ENCODE measurements at places on chromosomes 1 and 21.

GRCh38 chr21:17435565-17436543 lies 77.0 kb upstream of the CXADR start:
- no peak for DNase-seq

GRCh38 chr1:54254055-54254454 lies 54.1 kb downstream of the MRPL37 start:
- DNase-seq: no peak

GRCh38 chr1:223873044-223873443 lies 27.3 kb upstream of the TP53BP2 start:
- DNase-seq: no peak

DNA sequence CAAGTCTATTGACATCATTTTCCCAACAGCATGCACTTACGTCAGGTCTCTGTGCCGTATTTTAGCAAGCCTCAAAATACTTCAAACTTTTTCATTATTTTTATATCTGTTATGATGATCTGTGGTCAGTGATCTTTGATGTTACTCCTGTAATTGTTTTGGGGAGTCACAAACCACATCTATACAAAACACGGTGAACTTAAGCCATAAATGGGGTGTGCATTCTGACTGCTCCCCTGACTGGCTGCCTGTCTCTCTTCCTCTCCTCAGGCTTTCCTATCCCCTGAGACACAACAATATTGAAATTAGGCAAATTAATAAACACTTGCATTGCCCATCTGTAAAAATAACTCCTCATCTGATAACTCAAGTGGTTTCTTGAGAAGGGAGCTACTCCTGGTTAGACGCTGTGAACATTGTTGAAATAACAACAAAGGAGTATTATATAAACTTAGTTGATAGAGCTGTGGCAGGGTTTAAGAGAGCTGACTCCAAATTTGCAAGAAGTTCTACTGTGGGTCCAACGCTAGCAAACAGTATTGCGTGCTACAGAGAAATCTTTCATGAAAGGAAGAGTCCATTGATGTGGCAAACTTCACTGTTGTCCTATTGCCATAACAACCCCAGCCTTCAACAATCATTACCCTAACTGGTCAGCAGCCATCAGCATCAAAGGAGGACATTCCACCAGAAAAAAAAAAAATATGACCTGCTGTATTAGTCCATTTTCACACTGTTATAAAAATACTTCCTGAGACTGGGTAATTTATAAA lies 105.8 kb upstream of the DSCAM start:
- DNase-seq: no peak

GRCh38 chr1:29602203-29602602 lies 365.9 kb downstream of the PTPRU start:
- no peak for DNase-seq

- no peak for DNase-seq
Observed at GRCh38 chr1:91499904-91500755, 521 bp upstream of the CDC7 start.

- DNase-seq: no peak
Observed at GRCh38 chr1:192968323-192968722, 90.8 kb downstream of the UCHL5 start.

DNA sequence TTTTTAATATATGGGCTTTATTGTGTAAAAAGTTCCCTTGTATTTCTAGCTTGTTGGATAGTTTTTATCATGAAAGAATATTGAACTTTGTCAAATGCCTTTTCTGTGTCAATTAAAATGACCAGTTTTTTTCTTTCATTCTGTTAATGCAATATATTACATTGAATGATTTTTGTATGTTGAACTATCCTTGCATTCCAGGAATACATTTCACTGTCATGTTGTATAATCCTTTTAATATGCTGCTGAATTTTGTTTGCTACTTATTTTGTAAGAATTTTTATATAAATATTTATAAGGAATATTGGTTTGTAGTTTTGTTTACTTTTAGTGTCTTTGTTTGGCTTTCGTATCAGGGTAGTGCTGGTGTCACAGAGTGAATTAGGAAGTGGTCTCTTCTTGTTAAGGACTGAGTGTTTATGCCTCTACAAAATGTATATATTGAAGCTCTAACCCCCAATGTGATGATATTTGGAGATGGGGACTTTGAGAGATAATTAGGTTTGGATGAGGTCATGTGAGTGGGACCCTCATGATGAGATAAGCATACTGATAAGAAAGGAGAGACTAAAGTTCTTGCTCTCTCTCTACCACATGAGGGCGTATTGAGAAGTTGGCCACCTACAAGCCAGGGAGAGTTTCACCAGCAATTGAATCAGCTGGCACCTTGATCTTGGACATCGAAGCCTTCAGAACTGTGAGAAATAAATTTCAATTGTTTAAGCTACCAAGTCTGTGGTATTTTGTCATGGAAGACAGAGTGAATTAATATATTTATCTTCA lies 12.0 kb upstream of the SLAMF6 start:
- no peak for DNase-seq

DNA sequence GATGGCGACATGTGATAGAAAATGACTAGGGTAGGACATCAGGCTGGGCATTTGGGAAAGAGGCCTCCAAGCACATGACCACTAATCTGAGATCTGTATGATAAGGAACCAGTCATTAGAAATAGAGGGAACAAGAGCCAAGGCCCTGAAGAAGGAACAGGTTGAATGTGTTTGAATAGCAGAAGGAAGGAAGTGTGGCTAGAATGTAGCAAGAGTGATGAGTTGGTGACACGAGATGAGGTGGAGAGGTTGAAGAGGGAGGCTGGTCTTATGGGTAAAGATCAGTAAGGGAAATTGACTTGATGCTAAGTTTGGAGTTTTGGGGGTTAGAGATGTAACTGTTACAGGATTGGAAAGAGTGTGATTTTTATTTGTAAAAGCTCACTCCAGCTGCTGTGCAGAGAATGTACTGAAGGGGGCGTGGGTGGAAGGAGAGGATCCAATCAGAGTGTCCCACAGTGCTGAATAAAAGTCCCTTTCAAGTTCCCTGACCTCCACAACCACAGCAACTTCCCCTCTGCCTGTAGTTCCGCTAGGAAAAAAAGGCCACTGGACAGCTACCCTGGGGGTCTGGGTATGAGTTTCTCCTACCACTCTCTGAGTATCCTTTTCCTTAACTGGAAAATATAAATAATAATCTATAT lies 295.0 kb downstream of the OMA1 start:
- DNase-seq: no peak

- peak; percentile 63 for DNase-seq
Observed at GRCh38 chr1:155320661-155321617, at the start of gene RUSC1. Gene RUSC1 (plus strand): TSS chr1:155320894. CDS start chr1:155321774, 880 bp downstream.

DNA sequence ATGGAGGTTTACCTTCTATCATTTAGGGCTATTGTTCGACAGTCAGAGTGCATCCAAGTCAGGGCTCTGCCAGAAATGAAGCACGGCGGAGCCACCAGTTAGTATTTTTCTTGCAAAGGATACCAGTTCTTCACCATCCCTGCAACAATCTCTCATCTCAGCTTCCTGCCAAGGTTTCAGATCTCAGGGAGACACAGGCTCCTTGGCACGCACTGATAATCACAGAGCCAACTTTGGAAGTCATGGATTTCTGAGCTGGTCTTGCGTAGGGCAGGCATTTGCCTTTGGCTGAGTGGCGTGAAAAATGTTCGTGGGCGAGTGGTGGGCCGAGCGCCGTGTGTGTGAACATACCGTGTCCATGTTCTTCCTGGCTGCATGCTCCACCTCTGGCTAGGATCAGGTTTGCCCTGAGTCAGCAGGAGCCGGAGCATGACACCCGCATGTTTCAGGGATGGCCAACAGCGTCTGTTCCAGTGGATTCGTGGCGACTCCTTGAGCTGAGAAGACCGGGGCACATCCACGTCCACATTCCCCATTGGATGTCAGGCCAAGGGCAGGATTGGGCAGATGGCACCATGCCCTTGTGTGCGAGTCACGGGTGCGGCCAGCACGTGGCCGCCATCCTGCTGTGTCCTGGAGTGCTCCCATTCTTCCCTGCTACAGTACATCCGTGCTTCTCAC lies 118.5 kb upstream of the C1orf174 start:
- DNase-seq: no peak

- no peak for DNase-seq
Observed at GRCh38 chr21:44789880-44790279, 11.7 kb downstream of the UBE2G2 start.

DNA sequence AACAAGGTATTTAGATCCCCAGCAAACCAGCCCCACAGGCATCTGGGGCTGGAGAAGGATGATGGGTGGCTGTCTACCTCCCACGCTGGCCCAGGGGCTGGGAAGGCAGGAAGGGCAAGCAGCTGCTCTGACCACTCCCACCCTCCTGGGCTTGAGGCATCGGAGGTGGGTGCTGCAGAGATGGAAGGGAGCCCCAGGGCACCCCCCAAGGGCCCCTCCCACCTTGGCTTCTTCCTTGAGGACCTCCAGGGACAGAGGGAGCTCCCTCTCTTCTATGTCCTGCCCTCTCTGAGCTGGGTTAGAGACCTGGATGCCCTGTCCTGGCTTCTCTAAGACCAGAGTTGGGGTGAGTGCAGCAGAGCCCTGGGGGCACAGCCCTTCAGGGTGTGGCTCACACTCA lies 3.1 kb downstream of the CD52 start:
- no peak for DNase-seq

GRCh38 chr1:154810571-154810970 lies 59.5 kb downstream of the KCNN3 start:
- DNase-seq: no peak

GRCh38 chr1:7524341-7525337 lies 246.5 kb upstream of the VAMP3 start:
- DNase-seq: no peak

- no peak for DNase-seq
Observed at GRCh38 chr1:158272681-158273080, 17.0 kb upstream of the CD1C start.

GRCh38 chr1:177227978-177228692 lies 57.4 kb downstream of the BRINP2 start:
- no peak for DNase-seq

DNA sequence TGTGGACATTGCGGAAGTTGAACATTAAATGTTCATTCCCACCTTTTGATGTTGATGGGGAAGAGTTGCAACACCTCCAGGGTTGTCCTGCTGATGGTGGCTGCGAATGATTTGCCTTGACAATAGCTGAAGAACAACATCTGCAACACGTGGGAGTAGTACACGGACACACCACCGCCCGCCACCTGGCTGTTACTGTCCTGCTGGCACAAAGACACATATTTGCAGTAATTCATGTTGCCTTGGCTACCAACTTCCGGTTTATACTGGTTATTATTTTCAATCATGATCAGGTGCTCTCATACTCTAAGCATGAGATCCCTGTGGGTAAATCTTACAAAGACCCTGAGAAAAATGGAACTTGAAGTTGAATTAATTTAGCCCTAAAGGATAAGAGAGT lies 55.2 kb downstream of the UBR4 start:
- no peak for DNase-seq

DNA sequence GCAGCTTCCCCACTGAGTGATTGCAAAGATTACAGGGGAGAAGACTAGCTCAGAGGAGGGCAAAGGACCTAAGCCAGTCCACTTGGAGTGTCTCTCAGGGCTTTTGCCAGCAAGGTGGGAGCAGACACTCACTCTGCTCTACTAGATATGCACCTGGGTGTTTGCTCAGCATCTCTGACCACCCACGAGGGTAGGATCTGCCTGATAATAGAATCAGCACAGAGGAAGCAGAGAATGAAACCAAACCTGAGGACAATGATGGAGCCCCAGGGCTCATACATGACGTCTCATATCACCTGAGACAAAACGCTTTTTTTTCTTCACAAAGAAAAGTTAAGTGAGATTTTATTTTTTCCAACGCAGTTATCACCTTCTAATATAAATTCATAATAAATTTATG lies 79.4 kb downstream of the RRAGC start:
- DNase-seq: no peak

DNA sequence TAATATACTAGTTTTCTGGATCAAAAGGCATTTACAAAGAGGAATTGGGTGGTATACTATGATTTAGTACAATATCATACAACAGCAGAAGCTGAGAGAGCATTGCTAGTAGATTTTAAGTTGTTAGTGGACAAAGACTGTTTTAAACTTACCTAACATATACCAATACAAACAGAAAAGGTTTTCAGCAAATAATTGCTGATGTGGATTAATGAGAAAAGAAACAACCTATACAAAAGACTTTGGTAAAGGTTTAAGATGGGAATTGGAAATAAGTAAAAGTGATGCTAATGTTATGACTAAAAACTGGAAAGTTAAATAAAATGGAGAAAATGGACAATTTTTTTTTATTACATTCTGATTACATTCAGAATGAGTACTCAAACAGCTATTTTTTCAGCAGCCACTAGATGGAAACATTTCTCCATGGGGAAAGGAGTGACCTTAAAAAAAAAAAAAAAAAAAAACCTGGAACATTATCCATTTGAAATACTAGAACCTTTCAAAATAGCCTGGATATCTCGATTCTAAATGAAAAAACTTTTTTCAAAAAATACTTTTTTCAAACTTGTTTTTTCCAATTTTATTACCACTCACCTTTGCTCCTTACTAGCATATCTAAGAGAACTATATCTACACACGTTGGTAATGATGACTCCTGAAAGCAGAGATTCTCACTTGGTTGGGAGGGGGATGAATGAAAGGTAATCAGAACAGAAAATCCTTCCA lies 55.4 kb downstream of the EPRS1 start:
- DNase-seq: no peak

GRCh38 chr1:15329104-15329820 lies 80.4 kb upstream of the EFHD2 start:
- no peak for DNase-seq

GRCh38 chr1:211724687-211725196 lies 49.3 kb upstream of the NEK2 start:
- DNase-seq: no peak

DNA sequence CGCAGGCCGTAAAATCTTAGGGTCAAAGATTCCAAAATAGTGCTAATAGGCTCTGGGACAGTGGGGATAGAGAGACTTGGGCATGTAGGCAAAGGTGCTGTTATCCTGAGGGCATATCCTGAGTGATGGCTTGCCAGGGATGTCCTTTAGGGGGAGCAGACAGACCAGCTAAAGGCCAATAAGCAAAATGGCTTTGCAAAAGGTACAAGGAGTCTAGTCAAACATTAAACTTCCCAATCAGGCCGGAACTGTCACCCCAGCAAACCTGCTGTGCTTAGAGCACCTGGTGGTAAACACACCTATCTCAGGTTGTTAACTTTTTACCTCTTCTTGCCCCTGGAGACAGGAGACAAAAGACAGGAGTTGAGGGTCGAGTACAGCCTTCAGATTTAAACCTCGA lies 49.1 kb downstream of the TRABD2B start:
- no peak for DNase-seq

DNA sequence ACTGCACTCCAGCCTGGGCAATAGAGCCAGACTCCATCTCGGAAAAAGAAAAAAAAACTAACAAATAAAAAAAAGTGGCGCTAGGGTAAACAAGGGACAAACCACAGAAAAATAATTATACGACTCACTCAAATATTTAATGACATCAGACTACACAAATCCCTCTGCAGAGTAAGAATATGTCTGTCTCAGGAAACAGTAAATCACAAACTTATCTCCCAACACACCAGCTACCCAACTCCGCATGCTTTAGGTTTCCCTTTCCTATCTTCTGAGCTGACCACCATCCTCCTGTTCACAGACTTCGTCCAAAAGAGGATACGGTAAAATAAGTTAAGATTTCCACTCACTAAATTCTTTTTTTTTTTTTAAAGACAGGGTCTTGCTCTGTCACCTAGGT lies 16.2 kb downstream of the WDR47 start:
- no peak for DNase-seq

Data from T-cell (primary cell).